Fibroblast of skin of scalp (primary cell): ENCODE measurements at places on chromosomes 3 and 15.
A peak's percentile ranks its signal among the peaks of the same experiment; 100 is the strongest.

DNA sequence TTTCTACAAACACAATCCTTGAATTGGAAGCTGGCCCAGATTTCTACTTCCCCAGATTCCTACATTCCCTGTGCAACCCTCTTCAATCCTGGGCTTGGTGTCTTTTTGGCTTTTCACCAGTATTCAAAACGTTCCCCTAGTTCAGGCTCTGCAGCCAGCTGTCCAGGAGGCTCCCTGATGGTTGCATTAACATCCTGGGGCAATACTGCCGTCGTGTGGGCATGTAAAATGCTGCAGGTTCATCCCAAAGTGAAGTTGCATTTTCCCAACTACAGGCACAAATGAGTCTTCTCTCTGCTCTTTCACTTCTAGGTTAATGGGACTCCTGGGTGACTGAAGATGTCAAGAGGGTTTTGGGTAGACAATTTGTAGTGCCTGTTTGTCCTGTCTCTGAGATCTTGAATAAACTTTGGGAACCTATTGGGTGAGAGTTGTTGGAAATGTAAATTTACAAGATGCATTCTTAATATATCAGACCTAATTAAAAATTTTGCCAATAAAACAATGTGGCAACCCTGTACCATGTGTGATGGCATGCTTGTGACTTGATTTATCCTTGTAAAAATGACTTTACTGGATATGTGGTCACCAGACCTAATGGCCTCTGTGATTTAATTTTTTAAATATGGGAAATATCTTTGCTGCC is 28.6 kb downstream of the SOX14 start:
- peak; percentile 14 for DNase-seq

DNA sequence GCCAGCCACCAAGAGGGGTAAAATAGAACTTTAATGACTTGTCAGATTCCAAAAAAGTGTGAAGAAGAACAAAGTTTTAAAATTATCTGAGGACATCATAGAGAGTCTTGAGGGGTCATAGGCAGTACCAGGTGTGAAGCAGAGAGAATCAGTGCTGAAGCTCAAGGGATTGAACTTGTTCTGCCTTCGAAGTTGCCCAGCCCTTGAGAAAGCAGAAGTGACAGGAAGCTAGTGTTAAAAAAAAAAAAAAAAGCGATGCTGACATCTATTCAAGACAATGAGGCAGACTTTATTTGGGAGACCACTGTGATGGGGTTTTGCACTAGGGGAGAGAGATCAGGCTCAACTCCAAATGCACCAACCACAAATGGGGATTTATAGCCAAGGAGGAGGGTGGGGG is 21.8 kb downstream of the FBXO22 start:
- no peak for DNase-seq

GRCh38 chr15:31381801-31382712 is 55.4 kb downstream of the KLF13 start:
- no peak for DNase-seq

GRCh38 chr15:70636540-70637165 is 126.7 kb downstream of the UACA start:
- DNase-seq, result peak; percentile 42

- no peak for DNase-seq
These were observed 11.6 kb upstream of the CHL1 start for GRCh38 chr3:184976-185375.

DNA sequence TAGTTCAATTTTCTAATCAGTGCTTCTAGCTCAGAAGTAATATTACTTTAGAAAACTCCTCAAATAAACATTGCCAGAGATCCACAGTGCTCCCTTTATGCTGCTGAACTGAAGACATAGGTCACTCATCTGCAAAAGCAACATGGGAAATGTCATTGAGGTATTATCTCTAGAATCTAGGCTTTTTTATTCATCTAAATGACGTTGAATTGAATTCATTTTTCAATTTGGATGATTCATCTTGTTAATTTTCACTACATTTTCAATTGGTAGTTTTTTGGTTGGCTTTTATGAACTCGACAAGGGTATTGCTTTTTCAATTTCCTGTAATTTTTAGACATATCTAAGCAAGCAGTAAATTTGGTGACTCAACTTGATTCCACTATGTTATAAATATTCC is 275.4 kb downstream of the NFKBIZ start:
- no peak for DNase-seq

DNA sequence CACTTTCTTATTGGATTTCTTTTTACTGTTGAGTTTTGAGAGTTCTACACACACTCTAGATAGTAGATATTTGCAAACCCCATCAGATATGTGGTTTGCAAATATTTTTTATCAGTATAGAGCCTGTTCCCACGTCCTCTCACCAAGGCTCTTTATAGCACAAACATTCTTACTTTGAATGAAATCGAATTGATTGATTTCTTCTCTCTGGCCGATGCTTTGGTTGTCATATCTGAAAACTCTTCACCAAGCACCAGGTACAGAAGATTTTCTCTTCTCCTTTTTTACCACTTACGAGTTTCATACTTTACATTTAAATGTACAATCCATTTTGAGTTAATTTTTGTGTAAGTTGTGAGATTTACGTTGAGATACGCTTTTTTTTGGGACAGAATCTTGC is 163.4 kb downstream of the PTPRG start:
- no peak for DNase-seq

DNA sequence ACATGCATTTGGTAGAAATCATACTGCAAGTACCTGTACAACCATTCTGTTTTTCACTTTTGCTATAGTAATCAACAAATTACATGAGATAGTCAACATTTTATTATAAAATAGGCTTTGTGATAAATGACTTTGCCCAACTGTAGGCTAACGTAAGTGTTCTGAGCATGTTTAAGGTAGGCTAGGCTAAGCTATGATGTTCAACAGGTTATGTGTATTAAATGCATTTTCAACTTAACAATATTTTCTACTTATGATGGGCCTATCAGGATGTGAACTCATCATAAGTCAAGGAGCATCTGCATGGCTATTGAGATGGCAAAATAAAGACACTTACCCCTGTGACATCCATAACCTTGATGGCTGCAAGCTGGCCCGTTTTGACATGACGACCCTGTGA is 201.3 kb upstream of the SLC2A2 start:
- DNase-seq, result no peak

DNA sequence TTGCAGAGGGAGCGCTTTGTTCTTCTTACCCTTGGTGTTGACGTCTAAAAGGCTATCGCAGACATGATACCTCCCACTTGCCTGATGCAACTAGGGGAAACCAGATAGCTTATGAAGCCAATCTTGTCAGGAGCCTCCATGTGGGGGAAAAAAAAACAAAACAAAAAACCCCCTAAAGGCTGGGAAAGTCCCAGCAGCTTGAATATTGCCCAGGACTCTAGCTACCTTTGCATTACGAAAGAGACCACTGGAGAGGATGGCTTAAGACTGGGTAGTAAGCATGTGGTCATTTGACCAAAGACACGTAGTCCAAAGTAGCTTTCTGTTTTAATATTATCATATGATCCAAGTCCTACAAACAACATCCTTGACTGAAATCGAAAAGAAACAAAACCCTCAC is 120.7 kb upstream of the WNT5A start:
- DNase-seq, result no peak

DNA sequence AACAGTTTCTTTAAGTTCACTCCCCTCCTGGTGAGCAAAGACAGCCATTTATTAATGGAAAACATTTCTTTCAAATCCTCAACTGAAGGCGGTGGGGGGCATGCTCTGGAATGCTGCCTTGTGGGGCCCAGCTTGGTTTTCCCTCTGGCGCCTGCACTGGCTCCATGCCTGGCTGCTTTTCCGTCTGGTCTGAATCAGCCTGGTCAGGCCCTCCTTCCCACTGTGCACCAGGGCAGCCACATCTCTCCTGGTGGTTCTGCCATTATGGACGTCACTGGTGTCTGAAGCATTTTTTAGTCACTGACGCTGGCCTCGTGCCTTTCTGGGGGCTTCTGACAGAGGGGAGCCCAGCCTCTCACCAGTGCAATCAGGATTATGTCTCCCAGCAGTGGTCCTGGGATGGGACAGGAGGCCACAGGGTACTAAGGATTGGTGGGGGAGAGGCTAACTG is 57.6 kb upstream of the APEH start:
- DNase-seq, result peak; percentile 94

- no peak for DNase-seq
These were observed 339.0 kb upstream of the NR2E3 start for GRCh38 chr15:71471347-71471746.
